ENCODE measurements at places on chromosomes 16 and 17.
A peak's percentile ranks its signal among the peaks of the same experiment; 100 is the strongest.

GRCh38 chr16:70663524-70664324 lies 17.4 kb downstream of the IL34 start:
- DNase-seq: no peak

GRCh38 chr17:44865231-44865660 lies 17.6 kb downstream of the HIGD1B start:
- DNase-seq: peak; percentile 75

DNA sequence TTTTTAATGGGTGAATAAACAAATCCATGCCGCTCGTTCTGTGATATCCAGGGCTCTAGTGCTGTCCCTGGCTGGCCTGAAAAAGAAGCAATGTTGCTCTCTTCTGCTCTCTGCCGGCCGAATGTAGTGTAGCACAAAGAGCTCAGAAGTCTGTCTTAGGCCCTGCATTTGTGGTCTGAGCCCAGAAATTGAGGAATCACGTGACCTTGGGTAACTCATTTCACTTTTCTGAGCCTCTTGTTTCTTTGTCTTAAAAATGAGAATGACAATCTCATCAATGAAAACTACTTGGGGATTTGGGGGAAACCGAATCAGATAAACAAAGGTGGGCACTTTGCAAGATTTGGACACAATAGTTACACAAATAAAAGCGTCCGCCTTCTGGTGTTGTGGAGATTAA lies 381.6 kb upstream of the ASIC2 start:
- peak; percentile 28 for DNase-seq

- no peak for DNase-seq
Observed at GRCh38 chr16:65624229-65624628, 502.4 kb upstream of the CDH11 start.

GRCh38 chr16:67632415-67633172 lies 12.3 kb upstream of the CARMIL2 start:
- no peak for DNase-seq

DNA sequence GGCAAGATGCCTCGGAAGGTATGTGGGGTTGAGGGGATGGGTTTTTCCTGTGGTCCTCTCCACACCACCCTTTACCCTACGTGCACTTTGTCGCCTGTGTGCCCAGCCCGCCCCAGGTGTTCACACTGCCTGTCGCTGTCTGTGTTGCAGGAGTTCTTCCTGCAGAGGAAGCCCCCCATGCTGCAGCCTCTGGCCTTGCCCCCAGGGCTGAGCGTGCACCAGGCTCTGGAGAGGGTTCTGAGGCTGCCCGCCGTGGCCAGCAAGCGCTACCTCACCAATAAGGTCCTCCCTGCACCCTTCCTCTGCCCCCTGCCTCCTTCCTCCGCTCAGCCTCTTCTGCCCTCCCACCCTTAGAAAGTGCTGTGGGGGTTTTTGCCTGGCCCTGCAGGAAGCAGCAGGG lies 15.2 kb downstream of the PFAS start:
- no peak for DNase-seq

GRCh38 chr17:1461198-1461944 lies 5.3 kb upstream of the CRK start:
- no peak for DNase-seq

GRCh38 chr17:83012200-83012785 lies 67.1 kb upstream of the METRNL start:
- no peak for DNase-seq

DNA sequence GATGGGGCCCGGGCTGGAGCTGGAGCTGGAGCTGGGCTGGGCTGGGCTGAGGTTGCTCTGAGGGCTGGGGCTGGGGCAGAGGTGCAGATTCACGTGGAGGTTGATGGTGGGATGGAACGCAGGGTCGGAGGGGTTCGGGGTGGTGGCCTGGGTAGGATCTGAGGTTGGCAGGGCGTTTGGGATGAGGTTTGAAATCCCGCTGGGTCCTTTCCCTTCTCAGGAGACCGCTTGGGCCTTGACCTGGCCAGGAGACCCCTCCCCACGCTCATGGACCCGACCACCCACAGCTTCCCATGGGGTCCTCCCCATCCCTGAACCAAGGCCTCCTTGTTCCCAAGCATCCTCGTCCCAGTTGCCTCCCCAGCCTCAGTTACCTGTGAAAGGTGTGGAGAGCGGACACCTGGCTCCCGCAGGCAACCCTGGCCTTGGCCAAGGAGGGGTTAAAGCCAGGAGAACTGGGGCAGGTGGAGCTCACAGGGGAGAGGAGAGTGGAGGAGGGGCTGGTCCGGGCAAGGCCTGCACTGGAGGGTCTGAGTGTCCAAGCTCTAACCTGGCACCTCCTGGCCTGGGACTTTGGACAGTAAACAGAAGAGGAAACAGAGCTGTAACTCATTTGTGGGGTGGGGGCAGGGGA lies at the start of gene ASGR2:
Gene ASGR2 (minus strand): TSS at position 582 of the 634 bp plus-strand sequence. CDS start 582 bp downstream, outside the sequence.
- no peak for DNase-seq

DNA sequence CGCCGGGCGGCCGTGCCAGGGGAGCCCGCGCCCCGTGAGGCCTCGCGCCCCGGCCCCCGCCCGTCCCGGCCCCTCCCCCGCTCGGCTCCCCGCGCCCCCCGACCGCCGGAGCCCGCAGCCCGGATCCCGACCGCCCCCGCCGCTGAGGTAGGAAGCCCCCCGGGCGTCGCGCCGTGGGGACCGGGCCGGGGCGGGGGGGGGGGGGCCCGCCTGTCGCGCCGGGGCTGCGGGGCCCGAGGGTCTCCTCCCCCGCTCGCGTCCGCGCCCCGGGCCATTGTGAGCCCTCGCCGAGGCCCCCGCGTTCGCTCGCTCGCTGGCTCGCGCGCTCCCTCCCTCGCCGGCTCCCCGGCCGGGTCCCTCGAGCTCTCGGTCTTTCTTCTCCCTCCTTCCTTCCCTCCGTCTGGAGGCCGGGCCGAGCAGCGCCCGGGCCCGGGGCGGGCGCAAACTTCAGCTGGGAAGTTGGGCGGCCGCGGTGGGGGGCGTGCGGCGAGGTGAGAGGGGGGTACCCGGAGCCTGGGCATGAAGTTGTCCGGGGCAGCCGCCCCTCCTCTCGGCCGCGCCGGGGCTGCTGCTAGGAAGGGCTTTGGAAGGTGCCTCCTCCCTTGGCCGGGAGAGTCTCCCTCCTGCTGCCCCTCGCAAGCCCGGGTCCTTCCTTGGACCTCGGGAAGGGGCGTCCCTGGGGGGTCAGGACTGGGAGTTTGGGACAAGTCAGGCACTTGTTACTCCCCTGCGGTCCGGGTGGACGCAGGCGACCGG lies 419 bp downstream of the GLIS2 start:
- DNase-seq: no peak

DNA sequence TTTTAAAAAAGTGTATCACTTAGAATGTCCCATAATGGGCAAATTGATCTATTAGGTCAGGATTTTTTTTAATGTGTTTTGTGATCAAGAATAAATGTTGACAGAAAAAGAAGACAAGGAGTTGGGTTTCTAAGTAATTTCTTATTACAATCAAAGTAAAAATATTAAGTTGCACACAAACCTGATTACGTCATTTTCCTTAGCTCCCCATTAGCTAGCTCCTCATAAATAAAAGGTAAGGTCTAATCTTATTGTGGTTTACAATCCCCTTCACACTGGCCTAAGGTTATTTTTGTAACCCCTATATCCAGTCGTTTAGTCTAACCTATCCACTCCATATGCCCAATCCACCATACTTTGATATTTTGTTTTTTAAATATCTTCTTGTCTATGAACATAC lies 7.6 kb downstream of the CA10 start:
- no peak for DNase-seq

GRCh38 chr17:81397314-81398175 lies 2.3 kb downstream of the BAHCC1 start:
- DNase-seq: no peak

GRCh38 chr16:55592306-55592705 lies 25.8 kb downstream of the CAPNS2 start:
- no peak for DNase-seq

DNA sequence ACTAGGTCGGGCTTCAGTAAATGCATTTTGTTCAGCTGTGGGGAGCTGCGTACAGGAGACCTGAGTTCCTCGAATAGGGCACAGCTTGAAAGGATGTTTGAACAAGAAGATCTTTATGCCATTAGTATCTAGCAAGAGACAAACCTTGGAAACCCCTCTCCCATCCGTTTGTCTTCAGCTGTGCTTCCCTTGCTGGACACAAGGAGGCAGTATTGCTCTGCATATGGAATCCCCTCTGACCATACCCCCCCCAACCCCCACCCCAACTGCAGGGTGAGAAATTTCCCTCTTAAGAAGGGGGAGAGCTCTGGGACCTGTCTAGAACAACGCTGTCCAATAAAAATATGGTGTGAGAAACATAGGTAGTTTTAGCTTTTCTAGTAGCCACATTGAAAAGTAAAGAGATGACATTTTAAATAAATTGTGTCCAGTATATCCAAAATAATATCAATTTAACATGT lies 1.6 kb downstream of the MRM1 start:
- DNase-seq: peak; percentile 41

DNA sequence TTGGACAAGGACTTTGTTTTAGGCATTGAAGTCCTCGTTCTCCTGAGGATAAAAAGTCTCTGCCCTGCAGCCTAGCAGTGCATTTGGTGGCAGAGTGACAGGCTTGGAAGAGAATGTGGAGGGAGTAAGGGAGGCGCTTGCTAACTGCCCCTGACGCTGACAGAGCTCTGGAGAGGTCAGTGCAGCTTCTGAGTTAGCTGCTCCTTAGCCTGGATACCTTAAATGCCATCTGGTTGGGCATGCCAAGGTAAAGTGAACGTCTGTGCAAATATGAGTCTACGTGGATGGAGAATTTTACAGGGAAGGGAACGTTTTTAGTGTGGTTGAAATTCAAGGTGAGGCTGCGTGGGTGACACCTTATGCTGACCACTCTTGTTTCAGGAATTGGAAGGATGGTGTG lies 44.4 kb downstream of the SEC14L1 start:
- no peak for DNase-seq

DNA sequence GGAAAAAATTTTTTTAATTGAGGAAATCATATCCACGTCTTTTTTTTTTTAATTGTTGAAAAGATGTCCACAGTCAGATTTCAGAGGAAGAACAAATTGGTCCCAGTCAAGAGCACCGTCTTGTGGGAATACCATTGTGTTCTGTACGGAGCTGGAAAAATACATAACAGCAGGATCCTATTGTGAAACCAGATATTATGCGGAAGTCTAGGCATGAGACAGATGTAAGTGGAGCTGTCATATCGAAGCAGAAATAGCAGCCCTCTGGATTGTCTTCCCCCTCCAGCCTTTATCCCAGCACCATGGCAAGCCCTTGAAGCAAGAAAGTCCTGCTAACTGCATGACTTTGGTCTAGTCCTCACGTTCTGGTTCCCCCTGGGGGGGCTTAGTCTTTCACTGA lies 391.6 kb upstream of the ASIC2 start:
- no peak for DNase-seq

- DNase-seq: peak; percentile 68
Observed at GRCh38 chr16:30434852-30435251, 5.0 kb upstream of the DCTPP1 start.

DNA sequence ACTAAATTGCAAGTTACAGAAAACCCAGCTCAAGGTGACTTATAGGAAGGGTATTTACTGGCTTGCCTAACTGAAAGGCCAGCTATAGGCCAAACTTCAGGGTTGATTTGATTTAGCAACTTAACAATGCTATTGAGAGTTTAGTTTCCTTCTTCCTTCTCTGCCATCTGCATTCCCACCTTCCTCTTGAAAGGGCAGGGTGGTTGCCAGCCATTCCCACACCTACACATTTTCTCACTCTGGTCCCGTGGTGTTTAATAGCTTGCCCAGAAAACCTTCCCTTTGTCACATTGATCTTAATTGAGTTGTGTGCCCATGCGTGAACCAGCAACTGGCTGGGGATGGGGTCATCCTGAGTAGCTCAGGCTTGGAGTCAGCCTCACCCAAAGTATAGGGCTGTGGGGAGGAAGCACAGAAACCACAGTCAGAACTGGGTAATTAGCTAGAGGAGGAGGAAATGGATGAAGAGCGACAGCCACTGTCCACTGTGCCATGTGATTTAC lies 194.7 kb downstream of the SPECC1 start:
- DNase-seq: no peak

- DNase-seq: no peak
Observed at GRCh38 chr16:65064131-65064530, 57.7 kb downstream of the CDH11 start.

GRCh38 chr16:84056933-84057332 lies 14.3 kb upstream of the SLC38A8 start:
- DNase-seq: no peak

GRCh38 chr17:72422505-72423285 lies 301.9 kb downstream of the SOX9 start:
- DNase-seq: peak; percentile 14

- DNase-seq: no peak
Observed at GRCh38 chr16:30775131-30775391, 11.9 kb downstream of the ZNF629 start.

DNA sequence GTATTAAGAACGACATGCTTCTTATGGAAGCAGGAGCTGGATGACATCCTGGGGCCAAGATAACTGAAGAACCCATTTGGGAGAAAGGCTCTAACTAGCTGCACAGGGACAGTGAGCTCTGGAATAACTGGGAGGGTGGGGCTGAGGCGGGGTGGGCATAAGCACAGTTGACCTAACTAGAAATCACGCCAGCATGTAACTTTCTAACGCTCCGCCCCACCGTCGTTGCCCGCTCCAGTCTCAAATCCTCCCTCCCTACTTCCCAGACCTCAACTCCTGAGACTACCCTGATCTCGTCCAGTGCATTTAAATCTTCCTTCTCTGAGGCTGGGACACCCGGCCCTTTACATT lies 436 bp downstream of the PHB1 start:
- no peak for DNase-seq

DNA sequence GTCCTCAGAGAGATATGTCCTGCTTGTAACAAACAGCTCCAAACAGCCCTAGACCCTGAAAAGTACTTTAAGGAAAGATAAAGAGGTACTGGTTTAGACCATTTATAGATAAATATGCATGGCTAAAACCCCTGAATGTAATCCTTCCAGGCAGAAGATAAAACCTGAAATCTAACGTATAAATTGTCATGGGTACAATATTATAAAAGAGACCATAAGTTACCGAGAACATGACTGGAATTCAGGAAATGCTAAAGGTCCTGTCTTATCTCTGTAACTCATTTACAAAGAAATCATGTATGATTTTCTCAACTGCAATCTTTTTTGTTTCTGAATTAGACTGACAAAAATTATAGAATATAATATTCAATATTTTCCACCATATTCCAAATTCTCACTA lies 9.2 kb upstream of the KANSL1 start:
- no peak for DNase-seq

- no peak for DNase-seq
Observed at GRCh38 chr17:27836651-27837050, 36.3 kb upstream of the NOS2 start.

DNA sequence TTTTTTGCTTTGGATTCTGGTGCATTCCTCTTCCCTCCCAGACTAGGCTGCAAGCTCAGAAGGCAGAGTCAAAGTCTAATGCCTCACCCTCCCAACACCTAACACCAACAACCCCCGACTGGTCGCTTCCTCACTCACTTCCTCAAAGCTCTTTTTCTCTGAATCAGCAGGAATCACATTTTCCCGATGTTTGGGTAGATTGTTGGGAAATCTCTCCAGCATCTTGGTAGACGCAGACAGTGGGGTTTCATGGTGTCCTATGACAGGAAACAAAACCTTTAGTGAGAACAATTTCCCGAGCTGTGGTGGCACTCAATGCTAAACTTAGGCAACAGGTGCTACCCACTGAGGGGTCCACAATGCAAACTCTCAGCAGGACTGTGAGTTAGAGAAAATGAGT lies 39.9 kb upstream of the ICAM2 start:
- no peak for DNase-seq

All from stimulated activated CD4-positive, alpha-beta T cell treated with anti-CD3 and anti-CD28 coated beads, Interleukin-12 subunit alpha, Interleukin-12 subunit beta, amount 100 ng/mL, for 48 hours (primary cell).